HFFc6 (cell line): ENCODE measurements at places on chromosomes 13 and 19. TPM values are rescaled to one million over a fixed set of nuclear protein-coding genes. Genes with fewer than 3 reads are reported as not detected.

PTPRH gene
- 0.29 to 0.65 TPM (median 0.51 TPM) in 3 replicates for total RNA-seq

DNA sequence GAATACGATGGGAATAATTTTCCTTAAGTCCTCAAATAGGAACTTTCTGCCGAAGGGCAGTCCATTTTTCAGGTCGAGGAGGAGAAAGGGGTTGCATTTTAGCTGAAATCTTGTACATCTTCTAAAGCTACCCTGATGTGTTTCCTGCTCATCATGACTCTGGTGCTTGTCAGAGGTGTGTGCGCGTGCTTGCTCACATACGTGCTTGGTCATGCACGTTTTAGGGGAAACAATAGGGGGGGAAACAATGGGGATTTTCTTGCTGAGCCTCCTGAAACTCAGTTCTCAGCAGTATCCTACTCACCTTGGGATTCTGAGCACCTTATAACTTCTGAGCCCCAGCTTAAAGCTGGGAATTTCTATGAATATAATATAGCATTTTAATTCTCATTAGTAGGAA lies 44.7 kb downstream of the TM9SF2 start:
- no peak for DNase-seq

MATK gene
- not detected in 3 replicates for total RNA-seq

GRCh38 chr13:102191951-102192502 lies 209.8 kb downstream of the FGF14 start:
- DNase-seq: no peak

GRCh38 chr13:79812070-79812850 lies 331.3 kb downstream of the NDFIP2 start:
- DNase-seq: no peak
